ENCODE measurements at places on chromosomes 13 and 19.

GRCh38 chr19:38669552-38669951 is 22.1 kb downstream of the ACTN4 start:
- no peak for DNase-seq

- DNase-seq: no peak
These were observed 97.8 kb downstream of the UQCRFS1 start for GRCh38 chr19:29115181-29115580.

GRCh38 chr13:41639955-41640780 is 182.8 kb downstream of the RGCC start:
- no peak for DNase-seq

GRCh38 chr13:53200498-53201453 is 172.2 kb downstream of the OLFM4 start:
- no peak for DNase-seq

DNA sequence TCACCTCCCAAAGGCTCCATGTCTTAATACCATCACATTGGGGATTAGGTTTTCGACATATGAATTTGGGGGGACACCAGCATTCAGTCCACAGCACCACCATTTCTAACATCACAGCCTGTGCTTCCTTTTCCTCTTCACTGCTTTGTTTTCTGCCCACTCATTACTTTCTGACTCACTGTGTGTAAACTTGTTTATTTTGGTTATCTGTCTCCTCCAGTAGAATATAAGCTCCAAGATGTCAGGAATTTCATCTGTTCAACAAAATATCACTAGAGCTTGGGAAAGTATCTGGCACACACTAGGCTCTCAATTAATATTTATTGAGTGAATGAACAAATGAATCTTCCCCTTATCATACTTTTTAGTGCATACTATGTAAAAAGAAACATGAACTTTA is 152.0 kb downstream of the NUFIP1 start:
- DNase-seq: no peak

- DNase-seq: no peak
These were observed 5.2 kb downstream of the POLRMT start for GRCh38 chr19:628168-628567.

GRCh38 chr19:23882493-23882892 is 32.2 kb upstream of the ZNF726 start:
- DNase-seq: no peak

GRCh38 chr19:43936188-43936587 is 1.1 kb upstream of the ZNF45 start:
- DNase-seq: no peak

GRCh38 chr19:15453906-15454860 is 4.4 kb upstream of the WIZ start:
- no peak for DNase-seq

DNA sequence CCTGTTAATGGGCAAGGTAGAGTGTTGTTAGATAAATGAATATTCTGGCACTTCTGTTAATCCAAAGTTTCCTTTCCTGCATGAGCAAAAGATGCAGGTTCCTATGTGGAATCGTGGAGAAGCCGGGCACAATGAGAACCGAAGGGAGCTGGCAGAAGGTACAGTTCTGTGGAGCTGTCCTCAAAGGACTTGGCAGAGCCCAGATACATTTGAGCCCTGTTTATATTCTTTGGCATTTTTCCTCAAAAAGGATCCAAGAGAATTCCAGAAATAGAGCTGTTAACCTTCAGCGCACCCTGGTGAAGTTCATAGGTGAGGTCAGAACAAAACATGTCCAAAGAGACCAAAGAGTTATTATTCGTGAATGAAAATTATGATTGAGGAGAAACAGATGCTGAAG is 4.0 kb upstream of the DLEU7 start:
- no peak for DNase-seq

DNA sequence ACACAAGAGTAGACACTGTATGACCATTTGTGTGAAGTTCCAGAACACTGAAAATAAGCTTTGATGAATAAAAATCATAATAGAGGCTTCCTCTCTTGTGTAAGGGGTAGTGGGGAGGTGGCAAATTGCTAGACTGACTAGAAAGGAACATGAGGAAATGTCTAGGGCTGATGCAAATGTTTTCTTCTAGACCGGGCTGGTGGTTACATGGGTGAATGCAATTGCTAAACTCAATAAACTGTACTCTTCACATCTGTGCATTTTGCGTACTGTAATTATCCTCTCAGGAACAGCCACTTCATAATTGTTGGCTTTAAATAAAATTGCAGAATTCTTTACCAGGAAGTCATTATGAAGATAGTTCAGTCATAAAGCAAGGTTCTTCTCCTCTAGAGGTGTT is 5.2 kb upstream of the KBTBD7 start:
- no peak for DNase-seq

DNA sequence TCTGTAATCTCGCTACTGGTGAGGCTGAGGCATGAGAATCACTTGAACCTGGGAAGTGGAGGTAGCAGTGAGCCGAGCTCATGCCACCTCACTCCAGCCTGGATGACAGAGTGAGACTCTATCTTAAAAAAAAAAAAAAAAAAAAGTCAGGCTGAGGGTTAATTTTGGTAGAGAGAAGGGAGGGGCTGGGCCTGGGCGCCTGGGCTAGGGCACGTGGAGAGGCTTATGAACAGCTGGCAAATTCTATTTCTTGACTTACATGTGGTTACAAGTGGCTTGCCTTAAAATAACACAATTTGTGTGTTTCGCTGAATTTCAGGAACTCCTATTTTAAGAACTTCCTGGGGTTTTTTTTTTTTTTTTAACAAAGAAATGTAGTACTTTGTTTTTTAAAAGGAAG is 47.6 kb upstream of the MAP3K10 start:
- DNase-seq: no peak

GRCh38 chr19:49590971-49591730 is at the start of gene PRR12:
Gene PRR12, plus strand, starts transcription at chr19:49591182. Its CDS starts 473 bp downstream, at chr19:49591655.
- peak; percentile 65 for DNase-seq

DNA sequence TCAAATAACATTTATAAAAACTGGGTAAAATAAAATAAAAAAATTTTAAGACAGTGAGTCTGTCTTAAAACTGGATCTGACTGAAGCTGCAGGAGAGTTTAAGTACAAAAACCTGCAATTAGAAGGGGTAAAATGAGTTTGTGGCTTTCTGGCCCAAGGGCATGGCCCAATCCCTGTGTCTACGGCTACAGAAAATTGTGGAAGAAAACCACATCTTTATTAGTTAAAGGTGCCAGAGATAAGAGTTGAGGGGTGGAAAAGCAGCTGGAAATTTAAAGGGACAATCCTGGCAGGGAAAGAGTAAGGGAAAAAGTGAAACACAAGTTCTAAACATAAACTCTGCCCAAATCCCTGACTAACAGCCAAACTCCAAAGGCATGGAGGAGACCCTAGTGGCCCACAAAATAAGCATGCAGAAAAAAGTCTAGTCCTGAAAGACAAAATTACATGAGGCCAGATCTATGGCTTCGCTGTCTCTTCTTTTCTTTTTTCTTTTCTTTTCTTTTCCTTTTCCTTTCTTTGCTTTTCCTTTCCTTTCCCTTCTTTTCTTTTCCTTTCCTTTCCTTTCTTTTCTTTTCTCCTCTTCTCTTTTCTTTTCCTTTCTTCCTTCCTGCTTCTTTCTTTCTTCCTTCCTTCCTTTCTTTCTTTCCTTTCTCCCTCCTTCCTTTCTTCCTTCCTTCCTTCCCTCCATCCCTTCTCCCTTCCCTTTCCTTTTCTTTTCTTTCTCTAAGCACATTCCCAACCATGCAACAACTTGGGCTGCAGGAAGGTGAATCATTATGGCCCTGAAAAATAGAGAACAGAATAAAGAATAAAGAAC is 23.5 kb upstream of the DLEU7 start:
- no peak for DNase-seq

- no peak for DNase-seq
These were observed 18.8 kb downstream of the KL start for GRCh38 chr13:33034882-33035520.

DNA sequence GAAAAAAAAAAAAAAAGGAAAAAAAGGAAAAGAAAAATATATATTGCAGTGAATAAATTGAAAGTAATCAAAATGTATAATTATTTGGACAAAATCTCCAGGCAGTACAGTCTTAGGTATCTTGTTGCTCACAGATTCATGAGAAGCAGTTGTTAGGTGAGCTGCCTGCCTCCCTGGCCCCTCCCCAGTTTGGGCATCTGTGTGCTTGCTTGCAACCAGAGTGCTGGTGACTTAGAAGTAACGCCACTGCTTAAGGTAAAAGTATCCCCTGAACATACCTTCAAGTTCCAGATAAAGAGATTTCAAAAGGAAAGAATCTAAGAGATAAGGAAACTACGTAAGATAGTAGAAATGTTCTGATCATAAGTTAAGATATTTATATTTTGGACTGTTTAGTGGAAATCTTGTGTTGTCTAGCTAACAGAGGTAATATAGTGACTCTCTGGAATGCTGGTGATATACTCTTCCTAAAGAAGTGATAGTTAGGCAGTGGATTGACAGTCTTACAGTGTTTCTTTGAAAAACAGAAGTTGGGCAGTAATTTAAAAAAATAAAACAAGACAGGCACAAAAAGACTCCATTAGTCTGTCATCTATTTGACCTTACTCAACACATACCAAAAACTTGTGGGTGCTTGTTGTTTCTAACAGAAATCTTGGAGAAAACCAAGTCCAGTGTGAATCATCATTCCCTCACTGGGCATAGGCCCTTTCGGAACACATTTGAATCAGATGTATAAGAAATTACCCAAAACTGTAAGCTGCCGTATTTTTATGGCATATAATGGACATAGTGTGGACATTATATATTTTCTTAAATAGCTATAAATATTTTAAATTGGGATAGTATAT is 38.3 kb upstream of the KCTD4 start:
- DNase-seq: no peak

DNA sequence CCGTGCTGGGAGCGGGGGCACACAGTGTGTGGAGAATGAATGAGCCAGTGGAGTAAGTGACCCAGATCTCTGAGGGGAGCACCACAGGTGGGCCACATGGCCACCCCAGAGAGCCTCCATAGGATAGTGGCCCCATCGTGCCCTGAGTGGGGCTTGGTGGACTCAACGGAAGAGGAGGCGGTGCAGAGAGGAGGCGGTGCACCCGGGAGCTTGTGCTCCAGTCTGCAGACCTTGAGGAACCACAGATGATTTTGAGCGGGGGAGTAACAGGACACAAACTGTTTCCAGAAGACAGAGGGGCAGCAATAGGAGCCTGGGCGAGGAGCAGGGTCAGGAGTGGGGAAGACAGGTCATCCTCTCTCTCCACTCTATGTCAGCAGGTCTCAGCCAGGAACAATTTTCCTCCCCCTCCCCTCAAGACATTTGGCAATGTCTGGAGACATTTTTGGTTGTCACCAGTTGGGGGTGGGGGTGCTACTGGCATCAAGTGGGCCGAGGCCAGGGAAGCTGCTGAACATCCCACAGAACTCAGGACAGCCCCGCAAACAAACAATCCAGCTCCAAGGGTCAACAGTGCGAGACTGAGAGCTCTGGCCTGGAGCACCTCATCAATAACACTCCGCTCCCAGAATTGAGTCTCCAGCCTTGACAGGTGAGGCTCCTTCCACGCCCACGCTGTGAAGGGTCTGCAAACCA is 182.2 kb downstream of the USP12 start:
- DNase-seq: no peak

- DNase-seq: no peak
These were observed 1.1 kb upstream of the MRPL34 start for GRCh38 chr19:17304386-17305215.

- no peak for DNase-seq
These were observed 12.9 kb downstream of the TPM4 start for GRCh38 chr19:16089010-16089846.

DNA sequence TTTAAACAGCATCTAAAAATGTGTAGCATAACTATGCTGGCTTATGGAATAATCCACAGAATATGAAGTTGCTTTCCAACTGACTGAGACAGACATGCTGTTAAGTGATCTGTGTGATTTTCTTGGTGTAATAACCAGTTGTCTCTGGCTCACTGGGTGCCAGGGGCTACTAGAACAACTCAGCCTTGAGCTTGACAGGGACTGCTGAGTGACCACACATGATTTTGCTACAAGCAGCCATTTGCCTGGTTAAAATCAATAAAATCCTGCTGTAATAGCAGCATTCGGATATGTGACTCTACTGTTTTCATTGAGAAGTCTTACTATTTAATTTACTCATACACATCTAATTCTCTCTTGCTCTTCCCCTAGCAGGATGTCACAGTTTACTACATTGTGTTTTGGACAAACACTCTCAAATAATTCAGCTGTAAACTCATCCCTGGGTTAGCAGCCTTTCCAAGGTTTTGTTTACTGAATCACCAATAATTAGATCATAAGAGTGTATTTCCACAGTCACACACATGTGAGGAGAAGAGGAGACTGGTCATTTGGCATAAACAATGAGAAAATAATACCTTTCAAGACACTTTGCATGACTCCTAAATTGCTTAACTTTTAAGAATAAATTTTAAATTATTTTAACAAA is 426.2 kb downstream of the PCDH9 start:
- DNase-seq: peak; percentile 36

DNA sequence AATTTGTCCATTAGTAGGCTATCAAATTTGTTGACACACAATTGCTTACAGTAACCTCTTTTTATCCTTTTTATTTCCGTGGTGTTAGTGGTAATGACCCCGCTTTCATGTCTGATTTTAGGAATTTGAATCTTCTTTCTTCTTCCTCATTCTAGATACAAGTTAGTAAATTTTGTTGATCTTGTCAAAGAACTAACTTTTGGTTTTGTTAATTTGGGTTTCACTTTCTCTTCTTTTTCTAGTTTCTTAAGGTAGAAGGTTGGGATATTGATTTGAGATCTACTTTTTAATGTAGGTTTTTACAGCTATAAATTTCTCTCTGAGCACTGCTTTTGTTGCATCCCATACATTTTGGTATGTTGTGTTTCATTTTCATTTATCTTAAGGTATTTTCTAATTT is 53.3 kb upstream of the SLC7A1 start:
- DNase-seq: no peak

- no peak for DNase-seq
These were observed 11.6 kb upstream of the OR1M1 start for GRCh38 chr19:9075064-9075949.

DNA sequence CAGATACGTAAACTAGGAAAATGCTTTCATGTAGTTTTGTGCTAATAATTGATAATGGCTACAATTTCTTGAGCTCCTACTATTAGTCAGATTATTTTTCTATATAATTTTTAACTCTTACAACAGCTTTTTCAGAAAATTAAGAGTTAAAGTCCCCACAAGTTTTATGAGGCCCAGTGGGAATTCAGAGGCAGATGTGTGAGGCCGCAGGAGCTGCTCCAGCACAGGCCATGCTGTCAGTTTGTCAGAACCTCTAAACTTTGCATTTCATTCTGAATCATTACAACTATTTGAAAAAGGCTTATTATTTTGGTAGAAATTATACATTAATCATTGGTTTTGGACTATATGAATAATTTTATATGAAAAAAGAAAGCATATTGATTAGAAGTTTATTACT is 370.8 kb downstream of the MYO16 start:
- peak; percentile 31 for DNase-seq

Data from NCI-H1694 (cell line).